ENCODE measurements at places on chromosomes 7 and 10. TPM values are rescaled to one million over a fixed set of nuclear protein-coding genes. Genes with fewer than 3 reads are reported as not detected.

MYL10 gene
- not detected for polyA plus RNA-seq

ACSM6 gene
- 0.50 TPM for polyA plus RNA-seq

GRCh38 chr10:25026463-25026862 lies 10.1 kb downstream of the THNSL1 start:
- DNase-seq, result no peak

GRCh38 chr10:46223064-46223480 lies 63.7 kb upstream of the ANTXRL start:
- no peak for DNase-seq

DNA sequence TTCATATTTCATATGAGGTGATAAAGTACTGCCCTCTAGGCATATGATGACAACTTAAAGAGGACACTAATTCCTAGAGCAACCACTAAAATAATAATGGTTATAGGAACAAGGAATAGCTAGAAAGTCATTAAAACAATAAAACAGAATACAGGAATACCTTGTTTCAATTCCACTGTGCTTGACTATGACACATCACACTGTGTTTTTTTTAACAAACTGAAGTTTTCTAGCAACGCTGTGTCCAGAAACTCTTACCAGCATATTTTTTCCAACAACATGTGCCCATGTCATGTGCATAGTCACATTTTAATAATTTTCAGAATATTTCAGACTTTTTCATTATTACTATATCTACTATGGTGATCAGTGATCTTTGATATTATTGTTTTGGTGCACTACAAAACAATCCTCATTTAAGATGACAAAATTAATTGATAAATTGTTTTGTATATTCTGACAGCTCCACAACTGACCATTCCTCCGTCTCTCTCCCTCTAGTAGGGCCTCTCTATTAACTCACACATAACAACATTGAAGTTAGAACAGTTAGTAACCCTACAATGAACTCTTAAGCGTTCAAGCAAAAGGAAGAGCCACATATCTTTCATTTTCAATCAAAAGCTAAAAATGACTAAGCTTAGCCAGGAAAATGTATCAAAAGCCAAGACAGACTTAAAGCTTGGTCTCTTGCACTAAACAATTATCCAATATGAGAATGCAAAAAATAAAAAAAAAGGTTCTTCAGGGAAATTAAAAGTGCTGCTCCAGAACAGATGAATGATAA lies 85.8 kb downstream of the SNX13 start:
- no peak for DNase-seq

- no peak for DNase-seq
Measured at GRCh38 chr7:17342756-17343155, 44.3 kb downstream of the AHR start.

- no peak for DNase-seq
Measured at GRCh38 chr10:12160664-12161063, 31.2 kb downstream of the SEC61A2 start.

DNA sequence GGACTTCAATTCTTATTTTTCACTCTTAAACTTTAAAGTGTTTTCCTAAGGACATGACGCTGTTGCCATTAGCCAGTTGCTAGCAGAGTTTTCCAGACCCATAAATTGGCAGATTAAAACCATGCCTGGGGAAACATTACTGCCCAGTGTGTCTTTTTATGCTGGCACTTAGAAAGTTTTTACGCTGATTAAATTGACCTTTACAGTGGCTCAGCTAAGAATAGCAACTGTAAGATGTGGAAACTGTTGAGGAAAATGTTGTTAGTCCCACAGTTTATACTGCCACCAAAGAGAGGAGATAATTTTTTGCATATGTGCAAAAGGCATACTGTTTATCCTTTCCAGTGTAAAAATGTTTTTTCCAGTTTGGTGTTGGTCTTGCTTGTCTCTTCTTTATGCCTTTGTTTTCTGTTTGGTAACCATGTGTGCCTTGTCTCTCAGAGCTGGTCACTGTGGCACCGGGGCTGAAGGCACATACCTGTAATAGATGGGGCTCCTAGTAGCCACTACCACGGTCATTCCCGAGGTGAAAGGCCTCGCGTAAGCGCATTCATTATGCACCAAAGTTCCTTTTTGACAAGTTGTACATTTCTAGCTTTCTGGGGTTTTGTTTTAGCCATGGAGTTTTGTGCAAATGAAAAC lies 45.3 kb downstream of the CYP17A1 start:
- DNase-seq, result no peak

GRCh38 chr10:15548331-15548730 lies 171.4 kb downstream of the ITGA8 start:
- no peak for DNase-seq

- no peak for DNase-seq
Measured at GRCh38 chr7:19665399-19666008, 43.3 kb downstream of the POLR1F start.

DNA sequence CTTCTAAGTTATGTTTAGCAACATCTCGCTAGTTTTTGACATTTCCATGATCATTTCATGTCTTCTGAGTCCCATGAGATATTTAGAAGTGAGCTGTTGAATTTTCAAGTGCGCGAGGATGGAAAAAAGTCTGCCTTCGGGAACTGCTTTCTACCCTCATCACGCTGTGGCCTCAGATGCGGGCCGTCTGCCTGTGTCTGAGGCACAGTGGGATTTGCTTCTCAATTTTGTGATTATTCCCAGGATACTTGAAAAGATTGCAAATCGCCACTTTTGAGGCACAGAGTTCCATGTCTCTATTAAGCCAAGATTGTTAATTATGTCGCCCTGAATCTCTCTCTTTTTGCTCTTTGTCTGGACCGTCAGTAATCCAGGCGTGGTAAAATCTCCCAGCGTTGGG lies 30.8 kb upstream of the NKX6-2 start:
- no peak for DNase-seq

DNA sequence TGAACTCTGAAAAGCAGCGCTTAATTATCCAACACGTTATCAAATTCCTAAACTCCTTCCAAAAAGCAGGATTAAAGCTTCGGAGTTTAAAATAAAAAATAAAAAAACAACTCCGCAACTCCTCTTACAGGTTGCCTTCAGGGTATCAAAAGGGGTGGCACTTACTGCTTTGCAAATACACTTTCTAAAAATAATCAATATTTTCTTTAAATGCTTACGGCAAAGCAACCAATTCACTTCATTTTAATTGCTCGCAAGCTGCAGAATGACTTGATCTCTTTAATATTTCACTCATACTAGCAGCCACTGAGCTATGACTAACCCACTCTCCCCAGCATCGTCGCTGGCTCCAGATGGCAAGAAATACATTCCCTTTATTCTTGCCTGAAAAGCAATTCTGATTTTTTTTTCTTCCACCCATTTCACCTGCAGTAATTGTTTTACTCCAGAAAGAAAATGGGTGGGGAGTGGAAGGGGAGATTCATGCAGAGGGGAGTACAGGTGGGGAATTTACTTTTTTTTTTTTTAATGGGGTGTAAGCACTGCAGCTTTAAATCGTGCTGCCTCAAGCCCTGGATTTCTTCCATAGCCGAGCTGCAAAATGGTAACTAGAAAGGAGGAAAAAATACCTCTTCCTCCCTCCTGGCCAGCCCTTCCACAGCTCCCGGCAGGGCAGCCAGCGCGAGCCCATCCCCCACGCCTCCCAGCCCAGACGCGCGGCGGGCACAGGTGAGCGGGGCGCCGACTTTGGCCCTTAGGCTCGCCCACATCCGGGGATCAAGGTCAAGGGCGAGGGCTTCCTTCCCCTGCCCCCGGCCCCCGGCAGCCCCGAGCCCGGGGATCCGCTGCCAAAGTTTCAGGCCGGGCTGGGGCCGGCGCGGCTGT lies 54.2 kb upstream of the FHIP2A start:
- DNase-seq, result no peak

- DNase-seq, result no peak
Measured at GRCh38 chr7:44103923-44104859, at the start of gene AEBP1. Gene AEBP1 (plus strand): TSS chr7:44104345. CDS start chr7:44104666, 321 bp downstream.

All from left renal pelvis (tissue), 4 donors.